ENCODE measurements at places on chromosomes 5 and 9.

GRCh38 chr9:24698881-24699518 lies 153.3 kb upstream of the IZUMO3 start:
- DNase-seq = no peak

GRCh38 chr9:108282872-108283271 lies 572.9 kb downstream of the ACTL7B start:
- no peak for DNase-seq

GRCh38 chr9:113682297-113682771 lies 193.8 kb upstream of the ZNF618 start:
- no peak for DNase-seq

- DNase-seq = no peak
These were observed 129.5 kb downstream of the NPR3 start for GRCh38 chr5:32840606-32841005.

- no peak for DNase-seq
These were observed 27.7 kb downstream of the LHX6 start for GRCh38 chr9:122200960-122201595.

- no peak for DNase-seq
These were observed 30.0 kb upstream of the RNF130 start for GRCh38 chr5:180101451-180102105.

DNA sequence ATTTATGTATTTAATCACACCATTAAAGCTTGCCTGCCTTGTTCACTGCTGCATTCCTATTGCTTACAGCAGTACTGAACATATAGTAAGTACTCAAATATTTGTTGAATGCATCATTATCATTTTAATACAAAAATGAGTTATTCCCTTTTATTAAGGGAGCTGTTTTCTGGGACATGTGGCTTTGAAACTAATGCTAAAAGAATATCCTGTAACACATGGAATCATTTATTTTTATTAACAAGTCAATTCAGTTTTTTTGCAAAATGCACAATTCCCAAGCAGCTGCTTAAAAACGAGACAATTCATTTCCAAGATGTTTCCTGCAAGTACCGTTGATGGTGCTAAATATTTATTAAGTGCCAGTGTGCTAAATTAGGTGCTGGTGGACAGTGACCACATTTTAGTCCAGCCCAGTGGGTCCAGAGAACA lies 148.3 kb upstream of the NR3C1 start:
- DNase-seq = no peak

GRCh38 chr5:71601222-71602026 lies 14.3 kb downstream of the MCCC2 start:
- peak; percentile 37 for DNase-seq

GRCh38 chr5:81035522-81035921 lies 75.4 kb downstream of the RASGRF2 start:
- DNase-seq = no peak

DNA sequence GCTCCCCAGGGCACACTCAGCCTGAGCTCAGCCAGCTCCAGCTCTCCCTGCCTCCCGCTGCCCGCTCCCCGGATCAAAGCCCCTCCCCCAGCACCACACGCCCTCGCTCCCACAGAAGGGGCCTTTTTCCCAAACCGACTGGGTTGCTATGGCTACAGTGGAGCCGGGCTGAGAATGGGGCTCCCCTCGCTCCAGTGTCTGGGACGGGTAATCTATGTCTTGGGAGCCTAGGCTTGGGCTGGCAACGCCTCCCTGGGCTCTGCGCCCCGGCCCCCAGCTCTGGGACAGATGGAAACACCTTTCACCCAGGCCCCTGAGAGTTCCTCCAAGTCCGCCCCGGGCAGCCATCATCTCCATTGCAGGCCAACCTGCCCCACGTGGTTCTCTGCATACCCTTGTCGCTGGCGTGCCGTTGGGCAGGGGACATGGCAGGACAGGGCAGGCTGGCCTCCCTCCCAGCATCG lies 29.6 kb downstream of the NOTCH1 start:
- DNase-seq = no peak

DNA sequence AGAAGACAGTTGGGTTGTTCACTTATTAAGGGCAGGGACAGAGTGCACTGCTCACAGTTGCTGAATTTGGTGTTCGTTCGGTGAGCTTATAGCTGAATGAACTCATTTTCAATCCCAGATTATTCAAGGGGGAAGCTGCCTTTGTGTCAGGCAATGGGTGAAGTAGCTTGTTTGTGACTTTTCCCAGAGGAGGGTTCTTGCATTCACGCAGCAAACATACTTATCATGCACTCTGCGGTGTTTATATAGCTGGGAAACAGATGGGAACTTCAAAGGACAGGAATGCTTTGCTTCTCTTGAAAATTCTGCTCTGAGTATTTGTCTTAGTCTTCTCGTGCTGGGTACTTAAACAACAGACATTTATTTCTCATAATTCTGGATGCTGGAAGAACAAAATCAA lies 64.7 kb upstream of the ABCA1 start:
- DNase-seq = no peak

DNA sequence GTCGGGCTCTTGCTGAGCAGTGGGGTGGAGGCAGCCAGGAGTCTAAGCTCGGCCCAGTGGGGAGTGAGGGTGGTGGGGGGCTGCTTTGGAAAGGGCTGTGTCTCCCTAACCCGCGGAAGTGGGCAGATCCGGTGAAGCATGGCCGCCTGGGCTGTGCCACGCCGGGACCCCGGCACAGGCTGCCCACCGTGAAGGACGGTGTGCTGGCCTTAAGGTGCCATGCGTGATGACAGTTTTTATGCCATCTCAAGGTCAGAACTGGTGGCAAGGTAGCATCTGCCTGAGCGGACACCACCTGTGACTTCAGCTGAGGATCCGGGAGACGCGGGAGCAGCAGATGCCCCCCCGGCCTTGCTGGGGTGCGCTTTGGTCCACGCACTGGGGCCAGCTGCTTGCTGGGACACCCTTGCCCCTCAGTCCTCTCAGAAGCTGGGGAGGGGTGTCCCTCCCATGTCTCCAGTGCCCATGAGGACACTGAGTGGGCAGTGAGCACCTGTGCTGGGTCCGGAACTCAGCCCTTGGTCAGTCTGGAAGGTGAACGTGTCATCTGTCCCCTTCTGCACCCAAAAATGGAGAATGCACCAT lies 53.9 kb downstream of the AHRR start:
- DNase-seq = no peak

DNA sequence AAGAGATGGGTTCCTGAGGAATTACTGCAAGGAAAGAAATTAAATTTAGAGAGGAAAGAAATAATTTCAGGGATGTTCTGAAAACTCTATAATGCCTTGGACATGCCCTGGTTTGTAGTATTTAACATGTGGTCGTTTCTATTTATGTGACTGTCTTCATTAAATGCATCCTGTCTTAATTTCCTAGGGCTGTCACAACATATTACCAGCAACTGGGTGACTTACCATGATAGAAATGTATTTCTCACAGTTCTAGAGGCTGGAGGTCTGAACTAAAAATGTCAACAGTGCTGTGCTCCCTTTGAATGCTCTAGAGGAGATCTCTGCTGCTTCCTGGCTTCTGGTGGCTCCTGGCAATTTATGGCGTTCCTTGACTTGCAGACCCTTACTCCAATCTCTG lies 287.7 kb downstream of the FBXL7 start:
- DNase-seq = no peak

DNA sequence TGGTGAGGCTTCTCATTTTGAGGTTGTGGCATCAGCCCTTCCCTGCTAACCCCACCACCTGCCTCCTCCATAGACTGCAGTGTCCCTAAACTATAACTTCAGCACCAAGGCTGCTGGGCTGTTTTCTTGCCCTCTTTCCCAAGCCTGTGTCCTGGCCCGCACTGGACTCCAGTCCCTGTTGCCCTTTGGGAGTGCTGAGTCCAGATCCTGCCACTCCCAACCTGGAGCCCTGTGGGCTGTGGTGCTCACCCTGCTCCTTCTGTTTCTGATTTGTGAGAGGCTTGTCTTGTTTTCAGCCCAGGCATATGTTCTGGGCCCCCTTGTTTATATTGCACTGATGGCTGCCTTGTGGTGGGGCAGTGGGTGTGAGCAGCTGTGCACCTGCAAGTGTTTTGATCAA lies 39.7 kb upstream of the RNU6ATAC start:
- DNase-seq = no peak

GRCh38 chr5:31470608-31471007 lies 61.3 kb downstream of the DROSHA start:
- no peak for DNase-seq

DNA sequence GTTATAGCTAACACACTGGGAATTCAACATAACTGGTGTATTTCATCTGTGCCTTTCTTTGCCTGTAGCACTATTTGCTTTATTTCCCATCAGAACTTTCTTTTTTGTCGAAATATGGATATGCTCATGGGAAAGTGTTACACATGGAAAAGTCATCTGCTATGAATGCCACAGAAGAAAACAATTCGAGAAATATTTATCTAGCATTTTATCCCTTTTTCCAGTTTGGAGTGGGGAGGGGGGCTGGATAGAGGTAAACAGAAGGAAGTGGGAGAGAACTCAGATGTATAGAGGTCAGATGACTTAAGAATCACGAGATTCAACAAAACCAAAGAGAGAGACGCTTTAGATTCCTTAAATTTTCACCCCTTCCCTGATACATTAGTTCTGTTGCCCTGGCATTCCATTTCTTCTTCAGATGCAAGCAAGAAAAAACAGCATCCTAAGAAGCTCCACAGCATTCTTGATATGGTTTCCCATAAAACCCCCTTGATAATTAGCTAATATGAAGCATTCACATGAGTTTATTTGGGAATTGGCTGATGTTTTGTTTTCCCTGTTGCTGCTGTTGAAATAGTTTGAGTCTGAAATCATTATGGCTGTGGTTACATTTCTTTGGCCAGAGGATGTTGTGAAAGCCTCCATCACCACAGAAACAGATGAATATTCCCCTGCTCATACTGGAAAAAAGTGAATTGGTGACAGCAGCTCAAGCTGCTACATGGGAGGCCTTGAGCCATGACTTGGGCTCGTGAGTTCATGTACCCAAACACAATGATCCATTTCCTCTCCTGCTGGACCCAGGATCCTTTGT lies 335.8 kb upstream of the DAB2 start:
- DNase-seq = no peak

GRCh38 chr5:57102905-57103255 lies 71.0 kb upstream of the GPBP1 start:
- DNase-seq = no peak

GRCh38 chr9:112048924-112049691 lies 126.0 kb downstream of the SUSD1 start:
- DNase-seq = no peak

GRCh38 chr9:93525476-93525875 lies 50.9 kb upstream of the PHF2 start:
- no peak for DNase-seq

DNA sequence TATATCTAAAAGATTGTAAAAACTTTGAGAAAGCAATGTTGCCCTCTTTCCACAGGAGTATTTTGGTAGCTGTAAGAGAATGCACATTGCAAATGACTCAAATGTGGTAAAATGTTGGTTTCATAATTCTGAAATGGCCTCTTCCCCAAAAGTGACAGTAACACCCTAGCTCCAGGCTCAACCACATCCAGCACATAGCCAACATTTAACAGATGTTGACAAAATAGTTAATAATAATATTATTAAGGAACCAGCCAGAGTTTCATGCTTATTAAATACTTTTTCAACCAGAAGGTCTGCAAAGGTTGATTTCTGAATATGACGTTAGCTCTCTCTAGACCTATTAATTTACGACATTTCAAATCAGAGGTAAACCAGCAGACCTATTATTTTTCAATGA lies 1.3 kb downstream of the ANXA1 start:
- no peak for DNase-seq

GRCh38 chr9:81536242-81537025 lies 152.9 kb downstream of the TLE1 start:
- DNase-seq = no peak

GRCh38 chr9:78614892-78615291 lies 318.0 kb downstream of the PSAT1 start:
- no peak for DNase-seq

DNA sequence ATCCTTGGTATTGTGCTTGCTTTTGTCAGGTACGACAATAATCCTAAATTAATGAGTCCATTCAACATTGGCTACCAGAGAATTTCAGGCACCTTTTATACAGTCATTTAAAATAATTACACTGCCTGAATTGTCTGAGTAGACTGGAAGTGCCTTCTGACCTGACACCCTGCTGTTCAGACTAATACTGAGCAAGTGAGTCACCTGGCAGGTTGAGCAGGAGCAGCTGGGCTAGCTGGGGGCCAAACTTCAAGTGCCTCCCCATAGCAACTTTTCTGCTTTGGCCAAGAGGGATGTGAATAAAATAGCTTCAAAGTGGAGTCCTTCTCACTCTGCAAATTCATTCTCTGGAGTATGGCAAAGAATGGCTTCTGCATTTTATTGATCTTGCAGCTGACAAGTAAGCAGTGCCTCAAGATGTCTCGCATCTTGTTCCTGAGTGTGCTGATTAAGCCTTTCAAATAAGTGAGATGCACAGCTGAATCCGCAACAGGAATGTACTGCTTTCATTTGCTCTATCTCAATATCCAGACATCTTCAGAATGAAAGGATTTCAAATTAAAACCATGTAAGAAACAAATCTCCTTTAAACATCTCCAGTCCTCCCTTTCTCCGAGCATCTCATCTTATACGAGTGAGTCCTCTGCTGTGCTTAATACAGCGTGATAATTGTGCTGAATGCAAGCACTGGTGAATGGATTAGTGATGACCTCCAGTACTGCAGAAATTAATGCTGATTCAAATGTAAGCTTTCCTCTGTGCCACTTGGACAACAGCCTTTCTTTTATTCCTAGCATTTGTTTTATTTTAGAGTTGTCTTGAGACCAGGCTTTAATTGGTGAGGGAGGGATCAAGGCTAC lies 271.2 kb downstream of the EDIL3 start:
- no peak for DNase-seq

DNA sequence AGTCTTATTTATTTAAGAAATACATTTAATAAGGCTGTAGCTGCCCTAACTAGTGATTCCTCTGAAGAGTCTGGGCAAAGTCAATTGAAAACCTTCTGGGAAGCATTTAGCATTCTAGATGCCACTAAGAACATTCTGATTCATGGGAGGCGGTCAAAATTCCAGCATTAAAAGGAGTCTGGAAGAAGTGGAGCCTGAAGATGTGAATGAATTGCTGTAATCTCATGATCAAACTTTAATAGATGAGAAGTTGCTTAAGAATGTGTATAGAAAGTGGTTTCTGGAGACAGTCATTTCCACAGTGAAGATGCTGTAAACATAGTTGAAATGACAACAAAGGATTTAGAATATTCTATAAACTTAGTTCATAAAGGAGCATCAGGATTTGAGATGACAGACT lies 61.4 kb downstream of the WDR41 start:
- DNase-seq = no peak

- no peak for DNase-seq
These were observed 296.6 kb upstream of the RASA1 start for GRCh38 chr5:86971034-86971571.

- no peak for DNase-seq
These were observed 152.2 kb downstream of the TMEM167A start for GRCh38 chr5:82925061-82925411.

- DNase-seq = no peak
These were observed 344.7 kb upstream of the RGMB start for GRCh38 chr5:98428806-98429205.

DNA sequence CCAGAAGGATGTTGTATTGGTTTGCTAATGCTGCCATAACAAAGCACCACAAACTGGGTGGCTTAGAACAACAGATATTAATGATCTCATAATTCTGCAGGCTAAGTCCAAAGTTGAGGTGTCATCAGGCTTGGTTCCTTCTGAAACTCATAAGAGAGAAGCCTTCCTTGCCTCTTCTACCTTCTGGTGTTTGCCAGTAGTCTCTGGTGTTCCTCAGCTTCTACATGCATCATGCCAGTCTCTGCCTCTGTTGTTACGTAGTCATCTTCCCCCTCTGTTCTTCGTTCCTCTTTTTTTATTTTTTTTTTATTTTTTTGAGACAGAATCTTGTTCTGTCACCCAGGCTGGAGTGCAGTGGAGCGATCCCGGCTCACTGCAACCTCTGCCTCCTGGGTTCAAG lies 61.8 kb downstream of the LRRC70 start:
- no peak for DNase-seq

GRCh38 chr5:109668237-109668636 lies 21.5 kb upstream of the MAN2A1 start:
- no peak for DNase-seq
